Right renal pelvis (tissue), 4 donors: ENCODE measurements at places on chromosomes 4 and X. TPM values are rescaled to one million over a fixed set of nuclear protein-coding genes. Genes with fewer than 3 reads are reported as not detected.

DNA sequence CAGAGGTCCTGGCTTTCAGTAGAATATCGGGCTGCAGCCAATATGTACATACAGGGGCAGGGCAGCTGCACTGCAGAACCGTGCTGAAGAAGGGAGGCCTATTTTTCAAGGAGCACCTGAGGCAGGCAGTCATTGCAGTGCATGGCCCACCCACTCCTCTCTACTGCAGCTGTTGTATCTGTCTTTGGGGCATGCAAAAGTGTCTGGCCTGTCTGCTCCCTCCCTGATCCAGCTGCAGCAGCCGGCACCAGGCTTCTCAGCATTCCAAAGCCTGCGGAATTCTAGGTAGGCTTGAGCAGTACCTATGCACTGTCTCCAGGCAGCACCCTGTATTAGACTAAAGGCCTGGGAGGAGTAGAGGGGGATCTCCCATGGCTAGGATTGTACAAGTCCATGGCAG, 415.2 kb upstream of the MAGEB16 start:
- no peak for DNase-seq

DNA sequence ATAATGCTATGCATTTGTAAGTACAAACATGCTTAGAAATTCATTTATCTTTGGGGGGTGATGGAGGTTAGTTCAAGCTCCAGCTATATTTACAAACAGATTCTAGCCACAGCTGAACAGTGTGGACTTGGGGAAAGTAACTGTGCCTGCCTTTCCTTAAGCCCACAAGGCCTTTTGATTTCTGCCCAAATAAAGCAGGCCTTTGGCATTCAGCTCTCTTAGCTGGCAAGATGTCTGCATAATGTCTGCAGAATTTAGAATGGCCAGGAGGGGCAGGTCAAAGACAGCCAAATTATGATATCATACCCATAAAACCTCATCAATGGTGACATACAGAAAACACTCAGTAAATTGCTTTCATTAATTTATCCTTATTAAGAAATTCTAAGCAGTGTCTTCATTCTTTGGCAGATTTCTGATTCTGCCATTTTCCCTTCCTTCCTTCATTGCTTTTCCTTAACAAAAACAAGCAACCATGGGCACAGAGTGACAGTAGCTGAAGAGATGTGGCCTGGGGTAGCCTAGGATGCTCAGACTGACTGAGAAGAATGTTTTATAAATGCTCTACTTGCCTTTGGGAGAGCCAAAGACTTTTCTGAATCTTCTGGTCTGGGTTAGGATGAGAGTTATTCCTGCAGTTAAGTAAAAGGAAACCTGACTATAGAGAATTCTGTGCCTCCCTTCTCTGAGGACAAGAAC, 538.7 kb upstream of the NR3C2 start:
- DNase-seq, result no peak

COL25A1 gene
- 19.0 TPM for polyA plus RNA-seq

- no peak for DNase-seq
Measured at GRCh38 chrX:72069350-72070160, 62.2 kb downstream of the RTL5 start.

HELT gene
- not detected for polyA plus RNA-seq

DNA sequence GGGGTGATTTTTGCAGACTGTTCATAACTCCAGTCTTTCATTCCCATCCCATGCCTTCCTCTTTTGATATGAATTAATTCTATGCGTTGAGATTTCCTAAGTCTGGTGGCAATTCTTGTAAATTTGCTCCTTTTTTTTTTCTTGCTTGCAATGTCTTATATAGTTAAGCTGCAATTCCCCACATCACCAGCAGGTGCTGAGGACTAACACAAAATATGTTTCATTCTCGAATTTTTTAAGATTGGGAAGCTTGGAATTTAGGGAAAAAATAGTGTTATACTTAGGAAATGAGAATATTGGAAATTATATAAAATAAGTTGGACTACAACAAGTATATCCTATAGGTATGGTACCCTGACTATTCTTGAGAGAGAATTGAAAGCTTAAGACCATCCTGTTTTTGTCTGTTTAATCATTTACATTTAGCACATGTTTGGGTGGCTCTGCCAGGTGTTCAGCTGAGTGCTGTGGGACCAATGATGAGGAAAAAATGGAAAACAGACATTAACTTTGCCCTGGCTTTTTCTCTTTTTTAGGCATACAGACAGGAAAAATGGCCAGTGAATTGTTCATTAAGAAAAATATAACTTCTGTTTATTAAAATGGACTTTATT, 30.2 kb downstream of the AFF2 start:
- DNase-seq, result no peak
